WTC11 (cell line): ENCODE measurements at places on chromosomes 7 and 10.

GRCh38 chr10:124697837-124698544 is 46.2 kb downstream of the FAM53B start:
- DNase-seq = no peak

DNA sequence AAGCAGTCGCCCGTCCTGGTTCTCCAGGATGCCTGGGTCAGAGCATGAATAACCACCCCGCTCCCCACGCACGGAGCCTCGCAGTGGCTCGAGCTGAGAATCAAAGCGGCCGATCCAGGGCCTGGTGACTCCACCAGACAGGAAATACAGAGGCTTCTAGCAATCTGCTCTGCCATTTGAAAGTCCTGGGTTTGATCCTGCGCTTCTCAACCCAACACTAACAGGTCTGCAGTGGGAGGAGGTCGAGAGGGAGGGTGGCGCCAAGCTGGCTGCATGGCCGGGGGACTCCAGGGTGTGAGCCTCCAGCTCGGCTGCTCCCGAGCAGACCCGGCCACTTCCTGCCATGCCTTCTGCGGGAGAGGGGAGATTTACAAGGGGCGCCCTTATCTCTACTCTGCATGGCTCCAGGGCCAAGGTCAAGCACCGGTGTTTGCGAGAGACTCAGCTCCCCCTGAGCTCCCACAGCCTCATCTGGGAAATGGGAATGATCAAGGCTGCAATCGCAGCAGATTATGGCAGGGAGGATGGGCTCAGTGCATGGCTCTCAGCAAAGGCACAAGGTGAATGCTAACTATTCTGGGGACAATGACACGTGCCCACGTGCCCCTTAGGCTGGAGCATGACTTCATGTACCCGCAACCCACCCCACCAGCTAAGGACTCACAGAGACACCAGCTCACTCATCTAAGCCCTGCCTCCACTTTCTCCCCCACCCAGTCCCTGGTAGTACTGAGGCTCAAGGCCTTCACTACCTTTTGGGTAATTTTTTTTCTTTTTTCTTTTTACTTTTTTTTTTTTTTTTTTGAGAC is 73.9 kb upstream of the TNRC18 start:
- DNase-seq = no peak

GRCh38 chr7:8125680-8126444 is 136.1 kb downstream of the ICA1 start:
- no peak for DNase-seq

DNA sequence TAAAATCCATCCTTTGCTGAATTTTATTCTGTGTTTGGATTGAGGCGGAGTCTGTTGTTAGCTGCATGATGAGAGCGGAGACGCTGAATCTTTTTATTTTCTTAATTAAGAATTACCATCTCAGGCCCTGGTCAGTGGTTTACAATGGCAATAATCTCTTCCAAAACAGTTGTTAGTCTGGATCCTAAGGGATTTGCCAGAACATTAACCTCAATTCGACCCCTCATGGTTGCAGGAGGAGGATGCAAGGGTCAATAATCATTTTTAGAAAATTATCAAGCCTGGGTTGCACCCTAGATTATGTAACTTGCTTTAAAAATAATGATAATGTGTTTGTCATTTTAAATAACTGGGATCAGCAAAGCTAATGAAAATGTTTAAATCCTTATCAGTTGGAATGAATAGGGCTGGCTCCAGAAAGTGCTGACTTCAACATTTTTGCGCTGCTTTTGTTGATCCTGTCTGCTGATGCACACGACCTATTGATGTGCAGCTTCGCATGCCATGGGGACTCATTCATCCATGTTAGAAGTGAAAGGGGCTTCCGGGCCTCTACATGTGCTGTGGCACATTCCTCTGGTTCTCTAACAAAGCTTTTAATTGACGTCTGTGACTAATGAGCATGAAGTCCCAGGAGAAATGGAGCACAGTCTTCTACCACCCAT is 80.7 kb upstream of the KIAA1217 start:
- DNase-seq = no peak

DNA sequence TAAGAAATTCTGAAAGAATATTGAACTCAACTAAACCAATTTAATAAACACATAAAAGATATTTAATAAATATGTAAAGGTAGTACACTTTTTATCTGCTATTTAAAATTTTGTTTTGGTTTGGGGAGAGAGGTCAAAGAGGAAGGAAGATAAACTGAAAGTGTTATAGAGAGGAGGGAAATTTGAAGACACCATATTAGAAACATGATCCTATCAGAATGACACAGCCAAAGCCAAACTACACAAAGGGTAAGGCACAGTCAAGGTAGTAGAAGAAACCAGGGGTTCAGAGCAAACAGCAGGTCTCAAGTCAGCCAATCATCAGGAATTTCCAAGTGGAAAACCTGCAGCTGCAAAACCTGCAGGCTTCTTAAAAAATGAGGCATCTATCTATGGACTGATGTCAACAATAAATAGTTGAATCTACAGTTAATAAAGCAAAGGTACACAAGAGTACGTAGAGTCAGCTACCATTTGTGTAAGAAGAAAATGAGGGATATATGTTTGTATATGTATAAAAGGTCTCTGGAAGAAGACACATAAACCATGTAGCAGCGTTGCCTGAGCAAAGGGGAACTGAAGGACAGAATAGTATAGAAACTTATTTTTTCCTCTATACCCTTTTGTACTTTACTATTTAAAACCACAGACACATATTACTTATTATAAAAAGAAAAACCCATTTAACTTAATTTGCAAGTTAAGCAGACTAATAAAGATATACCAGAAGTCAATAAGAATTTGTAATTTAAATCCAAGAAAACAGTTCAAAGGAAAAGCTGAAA is 10.0 kb downstream of the ZNF800 start:
- no peak for DNase-seq

GRCh38 chr10:73099141-73099540 is 2.5 kb upstream of the P4HA1 start:
- DNase-seq = no peak

DNA sequence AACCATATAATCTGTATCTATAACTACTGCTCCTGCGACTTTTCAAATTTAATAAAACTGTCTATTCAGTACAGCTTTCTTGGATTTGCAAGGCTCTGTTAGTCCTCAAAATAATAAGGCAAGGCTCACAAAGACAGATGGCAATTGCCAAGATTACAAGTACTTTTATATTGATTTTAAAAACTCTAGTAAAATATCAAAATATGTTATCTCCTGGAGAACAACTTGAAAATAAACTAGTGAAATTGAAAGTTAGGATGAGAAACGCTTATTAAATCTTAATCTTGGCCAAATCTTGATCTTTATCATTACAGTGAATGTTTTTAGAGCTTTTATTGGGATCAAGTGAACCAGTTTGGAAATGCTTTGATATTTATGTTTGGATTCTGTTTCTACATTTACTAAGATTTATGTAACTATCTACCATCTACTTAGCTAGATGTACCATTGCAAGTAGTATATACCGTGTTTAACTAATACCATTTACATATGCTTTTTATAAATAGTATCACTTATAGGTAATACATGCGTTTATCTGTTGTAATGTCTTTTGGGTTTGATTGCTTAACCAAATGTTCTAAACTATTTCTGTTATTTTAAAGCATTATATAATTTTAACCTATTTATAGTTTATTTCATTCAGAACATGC is 70.0 kb downstream of the CABCOCO1 start:
- no peak for DNase-seq

DNA sequence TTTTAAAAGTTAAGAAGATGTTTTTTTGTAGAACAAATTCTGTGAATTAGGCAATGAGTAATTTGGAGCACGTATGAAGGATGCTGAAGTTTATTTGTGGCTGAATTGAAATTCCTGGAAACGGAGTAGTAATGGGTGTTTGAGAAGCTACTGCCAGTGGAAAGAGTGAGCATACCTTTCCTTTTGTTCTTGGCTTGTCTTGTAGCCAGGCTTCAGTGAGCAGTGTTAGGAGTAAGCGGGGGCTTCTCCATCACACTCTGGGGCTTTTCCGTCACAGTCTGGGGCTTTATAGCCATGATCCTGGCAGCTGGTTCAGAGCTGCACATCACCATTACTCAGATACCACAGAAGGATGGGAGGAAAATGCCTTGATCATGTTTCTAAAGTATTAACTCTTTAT is 32.3 kb downstream of the GARS1 start:
- no peak for DNase-seq

DNA sequence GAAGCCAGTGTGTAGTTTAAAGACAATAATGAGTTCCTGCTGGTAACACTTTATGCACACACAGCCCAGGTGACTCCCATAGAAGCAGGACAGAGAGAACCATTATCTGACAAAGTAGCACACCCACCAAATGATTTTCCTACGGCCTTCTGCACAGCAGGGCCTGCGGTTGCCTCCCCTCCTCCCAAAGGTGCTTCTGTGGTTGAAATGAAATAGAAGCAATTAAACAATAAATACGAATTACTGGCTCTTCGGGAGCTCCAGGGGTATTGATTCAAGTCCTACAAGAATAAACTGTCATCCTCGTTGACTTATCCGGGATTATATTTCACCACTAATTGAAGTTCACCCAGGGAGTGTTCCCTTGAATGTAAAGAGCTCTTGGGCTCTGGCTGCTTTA is 172.1 kb downstream of the ACTR3B start:
- no peak for DNase-seq

DNA sequence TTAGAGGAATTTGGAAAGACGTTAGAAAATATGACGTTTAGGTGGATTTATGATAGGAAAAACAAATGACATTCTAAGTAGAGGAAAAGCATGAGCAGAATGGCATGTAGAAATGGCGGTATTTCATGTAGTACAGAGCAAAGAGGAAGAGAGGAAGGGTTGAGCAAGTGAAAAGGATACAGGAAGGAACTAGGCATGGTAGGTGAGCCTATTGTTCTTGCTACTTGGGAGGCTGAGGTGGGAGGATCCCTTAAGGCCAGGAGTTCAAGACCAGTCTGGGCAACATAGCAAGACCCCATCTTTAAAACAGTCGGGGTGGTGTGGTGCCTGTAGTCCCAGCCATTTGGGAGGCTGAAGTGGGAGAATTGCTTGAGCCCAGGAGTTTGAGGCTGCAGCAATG is 1.2 kb downstream of the GTPBP10 start:
- DNase-seq = no peak

DNA sequence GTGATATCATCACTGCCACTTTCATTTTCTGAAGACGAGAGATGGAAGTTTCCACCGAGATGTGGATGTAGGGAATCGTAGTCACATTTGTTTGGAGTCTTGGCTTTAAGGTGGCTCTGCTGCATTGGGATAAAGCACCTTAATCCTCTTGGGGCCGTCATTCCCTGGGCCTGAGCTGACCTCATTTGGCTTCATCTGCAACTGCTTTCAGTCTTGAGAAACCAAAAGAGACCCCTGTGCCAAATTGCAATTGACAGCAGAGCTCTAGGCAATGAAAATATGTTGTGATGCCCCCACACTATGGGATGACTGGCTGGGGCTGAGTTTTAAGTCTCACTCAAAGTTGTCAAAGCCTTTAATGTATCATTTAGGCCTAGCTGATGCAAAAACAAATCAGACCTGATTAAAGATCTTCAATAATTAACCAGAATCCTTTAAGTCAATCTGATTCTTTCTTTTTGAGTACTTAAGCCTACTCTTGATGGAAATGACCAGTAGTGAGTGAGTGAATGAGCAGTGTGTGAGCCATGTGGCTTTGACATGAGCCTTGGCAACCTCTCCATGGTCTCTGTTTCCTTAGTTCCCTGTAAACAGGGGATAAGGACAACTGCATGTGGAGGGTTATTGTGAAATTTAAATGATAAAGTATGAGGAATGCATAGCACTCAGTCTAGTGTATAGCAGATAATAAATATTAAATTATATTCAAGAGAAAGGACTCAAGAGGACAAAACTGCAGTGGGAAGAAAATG is 155.0 kb downstream of the BMPER start:
- no peak for DNase-seq

DNA sequence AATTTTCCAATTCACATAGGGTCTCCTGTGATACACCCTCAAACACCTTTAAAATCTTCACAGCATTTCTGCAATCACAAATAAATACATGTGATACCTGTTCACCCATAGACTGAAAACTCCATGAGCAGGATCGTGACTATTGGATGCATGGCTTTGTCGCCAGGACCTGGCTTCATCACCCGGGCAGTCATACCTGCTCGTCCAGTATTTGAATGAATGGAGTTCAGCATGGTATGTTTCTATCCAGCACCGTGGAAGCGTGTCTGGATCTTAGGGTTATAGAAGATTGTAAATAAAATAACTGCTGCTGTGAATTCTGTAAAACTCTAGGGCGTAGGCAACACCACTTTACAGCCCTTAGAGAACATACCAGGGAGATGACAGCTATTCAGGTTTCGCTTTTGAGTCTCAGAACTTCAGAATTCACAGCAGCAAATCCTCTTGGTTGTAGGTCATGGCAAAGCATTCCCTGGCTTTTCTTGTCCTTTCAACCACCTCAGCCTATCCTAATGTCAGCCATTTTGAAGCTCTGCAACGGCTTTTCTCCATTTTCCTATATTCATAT is 47.4 kb upstream of the USP6NL start:
- DNase-seq = no peak

- DNase-seq = no peak
Observed at GRCh38 chr10:75857269-75857846, 425.9 kb downstream of the LRMDA start.

DNA sequence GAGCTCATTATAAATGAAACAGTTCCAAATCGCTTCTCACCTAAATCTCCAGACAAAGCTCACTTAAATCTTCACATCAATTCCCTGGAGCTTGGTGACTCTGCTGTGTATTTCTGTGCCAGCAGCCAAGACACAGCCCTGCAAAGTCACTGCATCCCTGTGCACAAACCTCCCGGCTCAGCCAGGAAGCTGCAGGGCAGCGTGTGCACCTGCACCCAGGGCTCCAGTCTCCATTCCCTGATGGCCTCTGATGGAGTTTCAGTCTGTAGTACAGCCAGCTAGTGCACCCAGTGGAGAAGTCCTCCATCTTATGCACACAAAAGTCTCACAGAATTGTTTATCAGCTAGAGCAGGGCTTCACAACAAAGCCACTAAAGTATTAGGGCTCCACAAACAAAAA is 51.1 kb upstream of the PRSS58 start:
- no peak for DNase-seq

- no peak for DNase-seq
Observed at GRCh38 chr7:22662556-22663356, 64.2 kb upstream of the IL6 start.

GRCh38 chr10:85177767-85178166 is 849.4 kb downstream of the CCSER2 start:
- no peak for DNase-seq

DNA sequence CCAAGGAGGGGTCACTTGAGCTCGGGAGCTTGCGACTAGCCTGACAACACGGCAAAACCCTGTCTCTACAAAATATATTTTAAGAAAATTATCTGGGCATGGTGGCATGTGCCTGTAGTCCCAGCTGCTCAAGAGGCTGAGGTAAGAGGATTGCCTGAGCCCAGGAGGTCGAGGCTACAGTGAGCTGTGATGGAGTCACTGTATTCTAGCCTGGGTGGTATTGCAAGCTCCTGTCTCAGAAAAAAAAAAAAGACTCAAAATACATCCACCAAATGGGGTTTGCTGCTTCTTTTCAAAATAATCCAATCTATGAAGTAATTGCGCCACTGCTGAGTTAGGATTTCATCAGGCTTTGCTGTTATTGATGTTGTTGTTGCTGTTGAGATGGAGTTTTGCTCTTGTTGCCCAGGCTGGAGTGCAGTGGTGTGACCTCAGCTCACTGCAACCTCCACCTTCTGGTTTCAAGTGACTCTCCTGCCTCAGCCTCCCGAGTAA is 11.1 kb upstream of the VIM start:
- no peak for DNase-seq
